Heart right ventricle (tissue), 16 donors: ENCODE measurements at places on chromosomes 6 and 20. TPM values are rescaled to one million over a fixed set of nuclear protein-coding genes. Genes with fewer than 3 reads are reported as not detected.

SRSF12 gene
- total RNA-seq, result 0.15 TPM

RGS17 gene
- 0.41 TPM for total RNA-seq

IBTK gene
- total RNA-seq, result 36.5 TPM

MDFI gene
- total RNA-seq, result 0.71 TPM

TCF21 gene
- 16.6 TPM for total RNA-seq

RAB44 gene
- 0.05 TPM for total RNA-seq

PLCB1 gene
- 8.6 TPM for total RNA-seq

E2F3 gene
- total RNA-seq, result 8.3 TPM

HEY2 gene
- 34.3 TPM for total RNA-seq

PROKR2 gene
- total RNA-seq, result not detected
